ENCODE measurements at places on chromosomes 11 and 22. TPM values are rescaled to one million over a fixed set of nuclear protein-coding genes. Genes with fewer than 3 reads are reported as not detected.

CCDC188 gene
- total RNA-seq: not detected

DCHS1 gene
- 1.6 TPM for total RNA-seq

GGT1 gene
- total RNA-seq: 15.6 TPM

OR10A2 gene
- total RNA-seq: not detected

MFRP gene
- not detected for total RNA-seq

SCARF2 gene
- 0.20 TPM for total RNA-seq

LMNTD2 gene
- 1.3 TPM for total RNA-seq

MMP11 gene
- total RNA-seq: 1.4 TPM

AP1B1 gene
- 59.0 TPM for total RNA-seq

GVQW3 gene
- total RNA-seq: 4.2 TPM

TSPAN32 gene
- total RNA-seq: 3.1 TPM

OR4D6 gene
- total RNA-seq: not detected

KIRREL3 gene
- not detected for total RNA-seq

CFAP300 gene
- not detected for total RNA-seq

BLID gene
- total RNA-seq: not detected

CCDC15 gene
- 4.8 TPM for total RNA-seq

OR51I1 gene
- total RNA-seq: not detected

PLEKHB1 gene
- total RNA-seq: 8.6 TPM

SPI1 gene
- 0.25 TPM for total RNA-seq

FAM76B gene
- 46.0 TPM for total RNA-seq

LRRC4C gene
- total RNA-seq: not detected

SPON1 gene
- 1.4 TPM for total RNA-seq

TCN1 gene
- not detected for total RNA-seq

OR4D11 gene
- total RNA-seq: not detected

POU2AF3 gene
- not detected for total RNA-seq

TLCD5 gene
- 0.36 TPM for total RNA-seq

SLC7A4 gene
- total RNA-seq: not detected

AIFM3 gene
- 0.40 TPM for total RNA-seq

OR51V1 gene
- total RNA-seq: not detected

BTG4 gene
- total RNA-seq: 0.98 TPM

DNAJB7 gene
- not detected for total RNA-seq

CSRP3 gene
- total RNA-seq: not detected

KCNQ1OT1 gene
- total RNA-seq: 0.23 TPM

VSIG2 gene
- total RNA-seq: 0.32 TPM

IFITM10 gene
- 0.07 TPM for total RNA-seq

RIC3 gene
- 7.6 TPM for total RNA-seq

DEFB131B gene
- total RNA-seq: not detected

GAS2 gene
- 2.6 TPM for total RNA-seq

POU2AF1 gene
- 3.6 TPM for total RNA-seq

HBE1 gene
- total RNA-seq: not detected

Data from activated CD8-positive, alpha-beta T cell treated with anti-CD3 and anti-CD28 coated beads for 36 hours (primary cell).